H1 (cell line): ENCODE measurements at places on chromosomes 11 and 22. TPM values are rescaled to one million over a fixed set of nuclear protein-coding genes. Genes with fewer than 3 reads are reported as not detected.

Gene ROM1
- 0.55 and 2.2 TPM in 2 replicates for total RNA-seq

Gene VSIG10L2
- total RNA-seq: not detected in 2 replicates

Gene GATD1
- total RNA-seq: 47.5 and 54.9 TPM in 2 replicates

Gene LIF
- total RNA-seq: 3.3 and 3.5 TPM in 2 replicates

Gene DEUP1
- 0.38 and 0.45 TPM in 2 replicates for total RNA-seq

Gene BAIAP2L2
- total RNA-seq: 5.4 and 7.2 TPM in 2 replicates

Gene PPARA
- 8.2 and 10.0 TPM in 2 replicates for total RNA-seq

Gene LYVE1
- 0.09 TPM in 1 of 2 replicates, not detected in the other for total RNA-seq

Gene KLHL35
- total RNA-seq: 0.35 and 0.40 TPM in 2 replicates

Gene SEPTIN5
- 7.8 and 8.6 TPM in 2 replicates for total RNA-seq

Gene RBMXL2
- total RNA-seq: not detected in 2 replicates

Gene MRGPRF
- 11.0 and 11.9 TPM in 2 replicates for total RNA-seq

GRCh38 chr22:29825578-29825977 lies 12.5 kb downstream of the ASCC2 start:
- no peak for DNase-seq

DNA sequence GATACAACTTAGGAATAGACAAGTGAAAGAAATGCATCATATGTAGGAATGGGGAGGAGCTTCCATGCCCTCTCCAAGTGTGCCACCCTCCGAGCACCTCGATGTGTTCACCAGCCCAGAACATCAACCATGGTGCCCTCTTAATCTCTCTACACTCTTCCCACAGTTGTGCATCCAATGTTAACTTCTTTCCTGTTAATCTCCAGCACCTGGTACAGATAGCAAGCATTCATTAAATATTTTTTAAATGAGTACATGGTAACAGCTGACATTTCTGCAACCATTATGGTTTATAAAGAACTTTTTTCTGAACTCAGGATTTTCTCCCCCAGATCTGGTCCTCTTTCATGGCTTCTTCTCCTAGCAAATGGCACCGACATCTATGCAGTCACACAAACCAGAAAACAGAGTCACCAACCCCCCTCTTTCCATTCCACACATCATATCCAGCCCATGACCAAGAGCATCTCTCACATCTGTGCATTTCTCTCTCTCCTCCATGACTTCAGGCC lies 118.1 kb upstream of the CLPB start:
- no peak for DNase-seq

DNA sequence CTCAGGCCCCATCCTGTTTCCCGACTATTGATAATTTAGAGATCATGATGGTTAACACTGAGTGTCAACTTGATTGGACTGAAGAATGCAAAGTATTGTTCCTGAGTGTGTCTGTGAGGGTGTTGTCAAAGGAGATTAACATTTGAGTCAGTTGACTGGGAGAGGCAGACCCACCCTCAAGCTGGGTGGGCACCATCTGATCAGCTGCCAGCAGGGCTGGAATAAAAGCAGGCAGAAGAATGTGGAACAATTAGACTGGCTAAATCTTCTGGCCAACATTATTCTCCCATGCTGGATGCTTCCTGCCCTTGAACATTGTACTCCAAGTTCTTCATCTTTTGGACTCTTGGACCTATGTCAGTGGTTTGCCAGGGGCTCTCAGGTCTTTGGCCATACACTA lies 1170.0 kb upstream of the CNTN5 start:
- DNase-seq: no peak

DNA sequence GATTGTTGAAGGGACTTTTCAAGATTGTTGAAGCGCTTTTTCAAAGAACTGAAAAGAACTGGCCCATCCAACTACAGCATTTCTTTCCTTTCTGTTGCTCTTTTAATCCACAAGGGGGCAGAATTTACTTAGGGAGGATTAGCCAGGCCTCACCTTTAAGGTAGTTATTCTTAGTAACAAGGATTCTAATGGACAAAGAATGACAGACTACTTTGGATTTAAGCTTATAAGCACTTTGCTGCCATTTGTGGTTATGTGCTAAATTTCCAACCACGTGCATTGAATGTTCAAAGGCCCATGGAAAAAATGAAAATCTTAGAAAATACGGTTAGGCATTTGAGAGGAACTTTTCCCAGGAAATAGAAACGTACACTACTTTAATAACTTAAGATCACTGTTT lies 49.5 kb upstream of the HSPA8 start:
- DNase-seq: no peak

DNA sequence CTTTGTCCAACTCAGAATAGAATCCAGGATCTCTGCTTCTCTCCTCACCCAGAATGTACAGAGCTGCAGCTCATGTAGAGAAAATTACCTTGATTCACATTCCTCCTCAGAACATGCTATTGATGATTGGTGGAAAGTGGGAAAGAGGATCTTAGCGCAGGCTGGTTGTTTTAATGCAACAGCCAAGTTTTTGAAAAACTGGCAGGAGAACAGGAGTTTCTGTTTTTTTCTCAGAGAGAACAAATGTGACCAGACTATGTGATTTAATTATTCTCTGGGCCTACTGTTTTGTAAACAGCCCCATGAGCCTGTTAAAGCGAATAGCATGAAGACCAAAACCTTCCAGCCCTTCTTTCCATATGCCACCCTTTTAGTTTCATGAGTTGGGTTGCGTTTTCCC lies 19.1 kb upstream of the IL18BP start:
- no peak for DNase-seq

- DNase-seq: no peak
Observed at GRCh38 chr11:122330279-122330965, 214.4 kb upstream of the BLID start.

GRCh38 chr11:58734681-58735490 lies 3.1 kb upstream of the GLYAT start:
- DNase-seq: no peak

DNA sequence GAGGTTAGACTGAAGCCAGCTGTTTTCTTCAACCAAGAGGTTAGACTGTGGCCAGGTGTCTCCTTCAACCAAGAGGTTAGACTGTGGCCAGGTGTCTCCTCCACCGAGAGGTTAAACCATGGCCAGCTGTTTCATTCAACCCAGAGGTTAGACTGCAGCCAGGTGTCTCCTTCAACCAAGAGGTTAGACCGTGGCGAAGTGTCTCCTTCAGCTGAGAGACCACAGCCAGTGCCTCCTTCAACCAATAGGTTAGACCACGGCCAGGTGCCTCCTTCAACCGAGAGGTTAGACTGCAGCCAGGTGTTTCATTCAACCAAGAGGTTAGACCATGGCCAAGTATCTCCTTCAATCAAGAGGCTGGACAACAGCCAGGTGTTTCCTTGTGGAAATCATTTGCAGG lies 498.1 kb downstream of the TBC1D22A start:
- DNase-seq: no peak

DNA sequence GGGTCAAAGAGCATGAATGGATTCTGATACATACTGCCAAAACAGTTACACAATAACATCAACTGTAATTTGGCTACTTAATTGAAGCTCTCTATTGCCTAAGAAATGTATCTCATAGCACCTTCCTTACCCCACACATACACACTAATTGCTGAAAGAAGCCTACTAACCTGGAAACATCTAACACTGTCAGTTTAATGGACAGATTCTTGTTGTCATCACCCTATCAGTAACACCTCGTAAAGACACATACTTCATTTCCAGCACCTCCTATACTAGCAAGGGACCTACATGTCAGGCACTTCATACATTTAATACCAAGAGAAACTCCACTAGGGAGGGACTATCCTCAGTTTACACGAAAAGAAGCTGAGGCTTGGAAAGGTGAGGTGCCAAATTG lies 9.9 kb downstream of the NAP1L4 start:
- no peak for DNase-seq

DNA sequence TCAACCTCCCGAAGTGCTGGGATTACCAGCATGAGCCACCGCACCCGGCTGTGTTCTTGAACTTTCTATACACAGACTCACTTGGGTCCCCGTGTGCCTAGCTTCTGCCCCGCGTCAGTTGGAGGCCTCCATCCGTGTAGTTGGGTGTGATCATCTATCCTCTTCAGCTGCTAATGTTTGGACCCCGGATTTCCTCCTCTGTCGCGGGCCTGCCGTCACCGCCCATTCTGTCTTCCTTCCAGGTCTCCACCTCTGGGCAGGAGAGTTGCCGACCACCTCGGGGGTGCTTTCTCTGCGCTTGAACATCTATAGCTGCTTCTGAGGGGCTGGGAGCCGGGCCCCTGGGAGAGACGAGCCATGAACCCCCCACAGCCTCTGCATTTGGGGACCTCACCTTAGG lies 5.5 kb downstream of the CDC42EP1 start:
- no peak for DNase-seq

DNA sequence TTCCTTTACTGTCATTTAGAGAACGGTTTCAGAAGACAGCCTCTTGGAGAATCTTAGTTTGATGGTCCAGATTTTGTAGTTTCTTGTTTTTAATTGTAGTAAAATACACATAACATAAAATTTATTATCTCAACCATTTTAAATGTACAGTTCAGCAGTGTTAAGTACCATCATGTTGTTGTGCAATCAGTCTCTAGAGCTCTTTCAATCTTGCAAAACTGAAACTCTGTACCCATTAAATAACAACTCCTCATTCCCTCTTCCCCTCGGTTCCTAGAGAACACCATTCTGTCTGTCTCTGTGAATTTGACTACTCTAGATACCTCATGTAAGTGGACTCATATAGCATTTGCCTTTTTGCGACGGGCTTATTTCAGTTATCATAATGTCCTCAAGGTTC lies 69.8 kb downstream of the GRIK4 start:
- no peak for DNase-seq

- no peak for DNase-seq
Observed at GRCh38 chr11:5366856-5367255, 15.5 kb downstream of the OR51B6 start.

DNA sequence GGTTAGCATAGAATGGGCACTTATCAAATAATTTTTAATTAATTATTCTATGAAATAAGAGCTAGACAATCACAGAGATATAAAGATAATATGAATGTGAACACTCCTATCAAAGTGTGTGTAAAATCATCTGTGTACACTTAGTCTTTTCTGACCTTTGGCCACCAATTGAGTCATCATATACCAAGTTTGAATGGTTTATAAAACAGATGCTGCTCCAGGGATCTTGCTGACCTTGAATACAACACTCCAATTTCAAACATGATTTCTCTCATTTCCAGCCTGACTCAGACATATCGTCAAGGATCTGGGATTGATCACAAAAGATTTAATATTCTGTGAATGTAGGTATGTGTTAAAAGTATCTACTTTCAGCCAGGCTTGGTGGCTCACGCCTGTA lies 2.9 kb upstream of the OR51V1 start:
- DNase-seq: no peak

DNA sequence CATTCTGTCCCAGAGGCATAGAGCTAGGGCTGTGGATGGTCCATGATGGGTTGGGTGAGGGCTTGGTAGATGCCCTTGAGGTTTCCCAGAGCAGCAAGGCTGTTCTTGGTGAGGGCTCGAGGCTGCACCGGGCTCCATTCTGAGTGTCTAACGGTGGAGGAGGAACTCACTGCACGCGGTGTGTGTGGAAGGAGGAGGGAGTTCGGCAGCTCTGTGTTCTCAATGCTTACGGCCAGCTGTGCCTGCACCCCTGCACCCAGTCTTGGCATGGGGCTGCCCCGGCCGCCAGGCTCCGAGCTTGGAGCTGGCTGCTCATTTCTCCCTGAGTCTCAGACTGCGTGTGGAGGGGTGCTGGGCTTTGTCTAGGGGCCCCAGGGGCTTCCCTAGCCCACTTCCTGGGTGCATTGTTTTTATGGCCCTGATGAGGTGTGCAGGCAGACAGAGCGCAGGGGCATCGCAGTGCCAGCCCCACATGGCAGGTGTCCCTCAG lies 1247.1 kb downstream of the BRD1 start:
- no peak for DNase-seq

GRCh38 chr11:83945976-83946375 lies 659.8 kb upstream of the CCDC90B start:
- no peak for DNase-seq

DNA sequence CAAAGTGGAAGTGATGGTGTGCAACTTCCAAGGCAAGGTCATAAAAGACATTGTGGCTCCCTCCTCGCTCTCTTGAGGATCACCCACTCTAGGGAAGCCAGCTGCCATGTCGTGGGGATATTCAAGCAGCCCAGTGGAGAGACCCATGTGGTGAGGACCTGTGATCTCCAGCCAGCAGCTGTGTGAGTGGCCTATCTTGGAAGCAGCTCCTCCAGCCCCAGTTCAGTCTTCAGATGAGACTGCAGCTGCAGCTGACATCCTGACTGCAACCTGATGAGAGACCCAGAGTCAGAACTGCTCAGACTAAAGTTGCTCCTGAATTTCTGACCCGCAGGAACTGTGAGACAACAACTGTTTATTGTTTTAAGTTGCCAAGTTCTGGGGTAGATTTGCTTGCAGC lies 86.4 kb upstream of the GRK3 start:
- no peak for DNase-seq

DNA sequence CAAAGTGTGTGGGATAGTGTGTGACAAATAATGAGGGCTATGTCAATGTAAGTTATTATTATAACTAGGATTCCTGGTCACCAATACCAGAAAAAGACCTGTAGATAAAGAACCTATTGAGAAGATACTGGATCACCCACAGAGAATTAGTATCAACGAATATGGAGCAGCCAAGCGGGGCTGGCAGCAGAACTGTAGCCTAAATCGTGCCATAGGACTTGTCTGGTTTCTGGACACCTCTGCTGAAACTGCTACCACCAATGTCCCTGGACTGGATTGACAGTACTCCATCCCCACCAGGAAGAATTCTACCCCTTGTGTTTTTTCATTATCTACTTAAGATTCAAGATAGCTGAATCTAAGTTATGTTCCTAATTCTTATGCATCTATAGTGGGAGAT lies 30.3 kb upstream of the PAX6 start:
- DNase-seq: no peak

- DNase-seq: no peak
Observed at GRCh38 chr11:46382646-46383403, 1.4 kb downstream of the MDK start.

GRCh38 chr11:69920345-69921127 lies 101.3 kb upstream of the FGF3 start:
- no peak for DNase-seq

GRCh38 chr22:18970948-18971315 lies 34.8 kb upstream of the PRODH start:
- no peak for DNase-seq
